ENCODE measurements at places on chromosomes 16 and 17. TPM values are rescaled to one million over a fixed set of nuclear protein-coding genes. Genes with fewer than 3 reads are reported as not detected.

SYNGR3 gene
- polyA plus RNA-seq = not detected

GRCh38 chr17:63701868-63702720, 2.2 kb upstream of the LIMD2 start:
- DNase-seq = no peak

DNA sequence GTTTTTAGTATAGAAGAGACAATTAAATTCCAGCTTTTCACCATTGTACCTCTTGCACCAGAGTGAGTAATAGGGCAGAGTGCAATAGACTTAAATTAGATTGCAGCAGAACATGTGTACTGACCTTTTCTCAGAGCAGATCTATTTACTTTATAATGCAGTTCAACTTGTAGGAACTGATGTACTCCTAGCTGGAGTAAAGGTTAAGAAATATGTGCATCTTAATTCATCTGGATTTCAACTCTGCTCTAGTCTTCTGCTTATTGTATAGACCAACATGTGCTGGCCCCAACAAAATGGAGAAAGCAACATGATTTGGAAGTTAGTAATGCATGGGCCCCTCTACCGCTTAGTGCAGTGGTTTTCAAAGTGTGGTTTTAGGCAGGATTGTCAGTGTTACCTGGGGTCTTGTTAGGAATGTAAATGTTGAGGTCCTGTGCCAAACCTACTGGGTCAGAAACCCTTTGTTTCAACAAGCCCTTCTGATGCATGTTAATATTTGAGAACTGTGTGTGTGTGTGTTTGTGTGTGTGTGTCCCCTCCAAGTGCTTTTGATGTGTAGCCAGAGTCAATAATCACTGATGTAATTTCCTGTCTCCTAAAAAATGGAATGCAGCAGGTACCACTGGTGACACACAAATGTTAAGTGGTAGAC, 138.6 kb downstream of the TOX3 start:
- peak; percentile 32 for DNase-seq

GRCh38 chr17:33328129-33328528, 35.0 kb upstream of the ASIC2 start:
- DNase-seq = no peak

DNA sequence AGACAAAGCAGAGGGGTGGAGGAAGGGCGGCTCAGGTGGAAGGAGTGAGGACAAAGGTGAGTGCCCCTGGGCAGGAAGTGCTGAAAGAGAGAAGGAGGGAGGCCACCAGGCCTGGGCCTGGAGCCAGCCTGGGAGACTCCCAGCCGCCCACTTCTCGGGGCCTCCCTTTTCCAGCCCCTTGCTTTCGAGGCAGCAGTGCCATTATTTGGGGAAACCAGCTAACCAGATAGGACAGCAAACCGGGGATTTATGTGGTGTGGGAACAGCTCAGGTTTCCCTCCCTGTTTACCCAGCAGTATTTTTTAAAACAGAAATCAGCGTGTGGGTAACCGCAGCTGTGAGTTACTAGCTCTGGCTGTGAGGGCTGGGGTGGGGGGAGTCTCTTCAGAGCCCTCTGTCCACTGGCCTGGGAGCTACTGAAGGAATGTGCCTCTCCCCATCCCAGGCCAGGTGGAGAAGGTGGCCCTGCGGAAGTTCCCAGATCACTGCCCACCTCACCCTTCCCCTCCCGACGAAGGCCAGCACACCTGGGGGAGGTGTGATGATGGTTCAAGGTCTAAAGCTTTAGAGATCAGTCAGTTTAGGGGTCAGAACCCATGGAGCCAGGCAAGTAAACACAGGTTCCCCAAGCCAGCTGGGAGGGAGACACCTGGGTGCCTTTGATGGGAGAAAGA, 8.4 kb upstream of the MEOX1 start:
- DNase-seq = peak; percentile 46

DNA sequence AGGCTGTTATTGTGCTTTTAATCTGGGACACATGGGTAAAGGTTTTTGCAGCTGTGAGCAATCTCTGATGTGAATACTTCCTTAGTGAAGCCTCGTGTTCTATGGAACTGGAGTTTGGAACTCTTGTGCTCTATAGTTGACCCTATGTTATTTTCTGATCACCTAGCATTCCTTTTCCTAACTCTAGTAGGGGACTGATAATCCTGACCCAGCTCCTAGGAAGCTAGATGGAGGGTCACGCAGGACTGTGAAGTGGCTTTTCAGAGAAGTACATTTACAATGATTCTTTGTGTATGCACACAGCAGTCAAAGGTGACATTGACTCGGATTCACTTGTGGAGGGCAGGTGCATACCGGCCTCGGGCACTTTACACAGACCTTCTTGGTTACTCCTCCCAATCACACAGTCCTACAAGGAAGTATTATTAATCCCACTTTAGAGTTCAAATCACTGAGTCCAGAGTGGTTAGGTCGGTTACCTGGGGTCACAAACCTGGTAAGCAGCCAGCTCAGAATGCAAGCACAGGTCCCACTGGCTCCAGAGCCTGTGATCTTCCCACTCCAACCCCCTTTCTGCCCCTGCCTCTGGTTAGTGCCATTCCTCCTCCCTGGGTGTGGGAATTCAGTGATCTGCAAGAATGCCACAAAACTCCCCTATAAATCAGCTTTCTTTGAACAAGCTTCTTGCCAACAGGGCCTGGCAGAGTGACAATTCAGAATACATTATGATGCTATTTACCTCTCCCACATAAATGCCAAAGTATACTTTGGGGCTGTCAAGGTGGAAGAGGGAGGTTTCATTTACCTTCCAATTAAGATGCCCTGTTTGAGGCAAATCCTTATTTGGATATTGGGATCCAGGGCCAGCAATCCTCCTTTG, 7.1 kb downstream of the CHD9NB start:
- no peak for DNase-seq

Measured in liver (tissue), 10 donors.